ENCODE measurements at places on chromosomes 13 and 19. TPM values are rescaled to one million over a fixed set of nuclear protein-coding genes. Genes with fewer than 3 reads are reported as not detected.

- peak; percentile 30 for DNase-seq
These were observed 484.6 kb downstream of the OLFM4 start for GRCh38 chr13:53513226-53513625.

DNA sequence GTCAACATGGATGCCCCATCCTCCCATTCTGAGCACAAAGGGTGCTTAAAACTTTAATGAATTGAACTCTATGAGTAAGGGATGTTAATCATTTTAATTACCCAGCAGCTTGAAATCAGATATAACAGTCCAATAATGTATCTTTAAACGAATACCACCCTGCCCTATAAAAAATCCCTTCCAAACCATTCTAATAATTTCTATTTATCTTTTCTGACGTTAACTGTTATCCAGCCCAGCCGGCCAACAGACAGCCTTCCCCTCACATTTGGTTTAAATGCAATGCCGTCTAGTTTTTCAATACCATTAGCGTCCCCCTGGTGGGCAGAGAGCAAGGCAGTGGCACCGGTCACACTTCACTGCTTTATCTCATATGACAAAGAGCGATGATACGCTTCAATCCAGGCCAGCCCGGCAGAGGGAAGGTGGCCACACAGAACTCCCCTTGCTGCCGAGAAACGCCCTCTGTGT is 402.2 kb upstream of the ZNF507 start:
- no peak for DNase-seq

- peak; percentile 74 for DNase-seq
These were observed 57.8 kb downstream of the IER2 start for GRCh38 chr19:13207846-13208671.

GRCh38 chr13:82879921-82880320 is 1002.4 kb downstream of the SLITRK1 start:
- DNase-seq = no peak

- no peak for DNase-seq
These were observed 418.1 kb downstream of the TSHZ3 start for GRCh38 chr19:30930941-30931706.

GRCh38 chr19:7076151-7076550 is 6.6 kb downstream of the ZNF557 start:
- no peak for DNase-seq

- no peak for DNase-seq
These were observed 459.2 kb downstream of the TSHZ3 start for GRCh38 chr19:30890033-30890432.

GRCh38 chr19:47790398-47790814 is 11.9 kb downstream of the SELENOW start:
- DNase-seq = no peak

The LIN7B gene
- total RNA-seq = 8.6 TPM

The PGLYRP2 gene
- 1.1 TPM for total RNA-seq

The PRODH2 gene
- not detected for total RNA-seq

The FUT2 gene
- 0.59 TPM for total RNA-seq

The ZNF628 gene
- total RNA-seq = 1.1 TPM

The OLFM2 gene
- total RNA-seq = 80.5 TPM

The VAV1 gene
- 4.7 TPM for total RNA-seq
